T-cell (primary cell): ENCODE measurements at places on chromosomes 11 and 22. TPM values are rescaled to one million over a fixed set of nuclear protein-coding genes. Genes with fewer than 3 reads are reported as not detected.

Gene BET1L
- 68.4 TPM for total RNA-seq

Gene STIM1
- total RNA-seq, result 94.5 TPM

DNA sequence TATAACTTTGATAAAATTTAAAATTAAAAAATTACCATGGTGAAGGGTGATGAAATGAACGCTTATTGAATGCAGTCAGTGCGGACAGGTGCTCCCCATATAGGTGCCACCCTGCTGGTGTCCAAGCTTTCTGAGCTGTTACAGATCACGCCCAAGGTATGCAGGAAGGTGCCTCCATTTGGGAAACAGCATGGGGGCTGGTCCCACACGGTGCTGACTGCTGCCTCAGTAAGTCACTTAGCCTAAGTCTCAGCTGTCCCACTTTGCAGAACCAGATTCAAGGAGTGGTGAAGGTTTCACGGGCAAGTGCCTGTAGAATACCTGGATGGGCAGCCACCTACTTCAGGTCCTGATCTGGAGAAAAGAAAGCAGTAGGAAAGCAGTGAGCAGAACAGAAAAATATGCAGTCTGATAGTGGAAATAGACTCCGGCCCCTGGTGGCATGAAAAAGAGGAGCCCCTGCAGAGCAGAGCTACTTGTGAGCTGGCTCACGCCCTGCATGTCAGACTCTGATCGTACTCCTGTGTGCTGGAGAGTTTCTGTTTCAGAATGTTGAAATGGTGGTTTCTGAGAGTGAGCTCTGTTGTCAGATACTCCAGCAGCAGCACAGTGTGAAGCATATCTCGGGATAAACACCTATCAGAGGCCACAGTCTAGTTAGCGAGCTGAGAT is 33.2 kb downstream of the ADORA2A start:
- no peak for DNase-seq

GRCh38 chr11:124915541-124916369 is 3.3 kb upstream of the HEPN1 start:
- DNase-seq, result no peak

GRCh38 chr22:41240377-41241132 is at the start of gene CHADL:
TSS of gene CHADL (minus strand) at chr22:41240931. CDS start at chr22:41240881, 50 bp downstream.
- DNase-seq, result no peak

DNA sequence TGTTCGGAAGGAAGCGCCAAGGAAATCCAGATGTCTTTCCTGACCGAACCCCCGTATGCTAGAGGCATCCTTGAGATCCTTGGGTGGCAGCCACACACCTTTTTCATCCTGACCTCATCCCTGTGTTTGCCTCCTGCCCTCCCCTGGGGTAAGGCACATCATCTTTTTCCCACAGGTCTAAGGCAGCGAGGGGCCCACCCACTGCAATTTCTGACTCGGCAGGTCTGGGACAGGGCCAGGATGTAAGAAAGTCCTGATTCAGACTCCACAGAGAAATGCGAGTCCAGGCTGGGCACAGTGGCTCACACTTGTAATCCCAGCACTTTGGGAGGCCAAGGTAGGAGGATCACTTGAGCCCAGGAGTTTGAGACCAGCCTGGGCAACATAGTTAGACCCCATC is 10.5 kb downstream of the ZMAT5 start:
- DNase-seq, result no peak

GRCh38 chr11:3109434-3109833 is 52.2 kb upstream of the CARS1 start:
- DNase-seq, result no peak

DNA sequence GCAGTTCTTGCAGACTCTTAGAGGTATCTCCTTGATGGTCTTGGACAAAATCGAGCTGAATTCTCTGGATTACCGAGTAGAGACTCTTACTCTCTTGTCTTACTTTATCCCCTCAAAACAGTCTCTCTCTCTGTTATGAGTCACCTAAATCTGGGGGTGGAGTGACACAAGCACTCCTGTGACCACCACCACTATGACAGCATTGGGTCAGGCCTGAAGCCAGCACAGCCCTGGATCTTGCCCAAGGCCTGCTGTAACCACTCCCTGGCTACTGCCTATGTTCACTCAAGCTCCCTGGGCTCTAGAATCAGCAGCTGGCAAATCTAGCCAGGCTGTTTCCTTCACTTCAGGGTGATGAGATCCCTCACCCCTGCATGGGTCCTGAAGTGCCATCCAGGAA is 662.5 kb downstream of the LUZP2 start:
- DNase-seq, result no peak

DNA sequence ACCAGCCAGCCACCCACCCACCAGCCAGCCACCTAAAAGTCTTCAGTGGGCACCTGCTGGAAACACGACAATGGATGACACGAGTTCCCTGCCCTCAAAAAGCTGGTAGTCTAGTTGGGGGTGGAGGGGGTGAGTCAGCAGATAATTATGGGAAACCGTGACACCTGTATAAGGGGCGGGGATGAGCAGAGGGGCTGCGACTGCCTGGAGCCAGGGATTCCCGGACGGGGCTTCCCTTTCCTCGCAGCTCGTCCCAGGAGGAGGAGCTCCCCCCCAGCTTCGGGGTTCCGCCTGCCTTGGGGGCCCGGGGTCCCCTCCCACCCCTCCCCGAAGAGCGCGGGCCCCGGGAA is 2.3 kb upstream of the RTN4RL2 start:
- DNase-seq, result no peak

DNA sequence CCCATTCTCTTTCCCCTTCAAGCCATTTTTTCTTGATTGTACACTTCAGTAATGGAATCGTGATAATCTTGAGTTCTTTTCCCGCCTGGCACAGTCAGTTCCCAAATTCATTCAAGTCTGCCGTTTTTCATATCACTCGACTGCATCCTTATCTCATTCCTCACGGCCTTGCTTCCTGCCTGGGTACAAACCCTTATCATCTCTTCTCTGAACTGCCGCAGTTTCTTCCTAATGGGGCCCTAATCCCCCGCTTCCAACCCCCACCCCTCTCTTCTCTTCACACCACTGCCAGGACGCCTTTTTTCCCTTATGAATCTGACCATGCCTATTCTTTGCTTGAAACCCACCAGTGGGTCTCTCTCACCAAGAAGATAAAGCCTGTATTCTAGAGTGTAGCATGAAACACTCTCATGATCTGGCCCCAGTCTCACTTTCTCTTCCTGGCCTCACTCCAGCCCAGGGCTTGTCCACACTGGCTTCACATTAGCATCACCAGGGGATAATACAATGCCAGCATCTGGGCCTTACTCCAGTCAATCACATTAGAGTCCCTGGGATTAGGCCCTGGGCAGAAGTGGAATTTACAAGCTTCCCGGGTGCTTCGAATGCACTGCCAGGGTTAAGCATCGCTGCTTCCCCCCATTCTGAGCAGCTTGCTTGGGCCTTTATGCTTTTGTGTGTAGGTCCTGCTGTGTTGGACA is 102.1 kb downstream of the FBXO7 start:
- no peak for DNase-seq

- no peak for DNase-seq
Measured at GRCh38 chr11:21894492-21894891, 298.4 kb upstream of the ANO5 start.

GRCh38 chr11:124893781-124894401 is 3.8 kb downstream of the ROBO4 start:
- no peak for DNase-seq

DNA sequence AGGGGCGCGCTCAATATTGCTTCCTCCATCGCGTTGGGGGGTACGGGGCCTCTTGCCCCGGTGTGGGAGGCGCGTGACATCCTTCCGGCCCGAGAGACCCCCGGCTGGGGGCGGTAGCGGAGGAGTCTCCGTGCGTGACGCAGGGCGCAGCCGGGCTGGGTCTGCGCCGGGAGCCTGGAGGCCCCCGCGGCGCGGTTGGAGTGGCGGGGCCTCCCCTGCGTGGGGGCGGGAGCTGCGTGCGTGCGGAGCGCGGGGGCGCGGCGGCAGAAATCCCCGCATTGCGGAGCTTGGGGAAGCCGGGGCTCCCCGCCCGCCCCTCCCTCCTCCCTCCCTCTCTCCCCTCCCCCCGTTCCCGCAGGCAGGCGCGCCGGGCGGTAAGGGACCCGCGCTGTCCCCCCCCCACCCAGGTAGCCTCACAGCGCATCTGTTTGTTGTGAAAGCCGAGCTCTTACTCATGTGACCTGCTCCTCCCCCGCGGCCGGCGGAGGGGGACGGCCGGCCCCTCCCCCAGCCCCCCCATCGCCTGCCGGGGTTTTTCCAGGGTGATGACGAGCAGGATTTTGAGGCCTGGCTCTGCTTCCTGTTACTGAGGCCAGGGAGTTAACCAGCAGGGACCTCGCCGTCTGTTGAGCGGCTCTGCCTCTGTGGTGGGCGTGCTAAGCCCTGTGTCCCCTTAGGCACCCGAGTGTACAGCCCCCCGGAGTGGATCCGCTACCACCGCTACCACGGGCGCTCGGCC is 1.6 kb downstream of the PIM3 start:
- DNase-seq, result peak; percentile 79

DNA sequence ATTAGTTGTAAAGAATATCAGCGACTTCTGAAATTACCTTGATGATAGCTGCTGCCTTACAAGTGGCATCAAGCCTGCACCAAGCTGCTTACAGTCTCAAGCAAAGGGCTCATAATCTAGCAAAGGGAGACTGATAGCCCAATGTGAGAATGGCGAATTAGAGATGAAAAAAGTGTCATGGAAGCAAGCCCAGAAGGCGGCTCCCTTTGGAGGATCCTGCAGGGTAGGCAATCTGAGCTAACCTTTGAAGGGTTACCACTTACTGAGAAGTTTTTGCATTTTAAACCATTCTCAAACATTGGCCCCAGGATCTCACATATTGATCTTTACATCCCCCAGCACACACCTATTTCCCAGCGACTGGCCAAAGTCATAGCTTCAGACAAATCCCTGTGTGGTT is 18.5 kb downstream of the GAB2 start:
- no peak for DNase-seq
